T-cell (primary cell): ENCODE measurements at places on chromosomes 4 and X. TPM values are rescaled to one million over a fixed set of nuclear protein-coding genes. Genes with fewer than 3 reads are reported as not detected.

Gene ARHGEF6
- total RNA-seq: 79.6 TPM

- DNase-seq: no peak
Observed at GRCh38 chr4:105568584-105568983, 16.2 kb downstream of the ARHGEF38 start.

- DNase-seq: no peak
Observed at GRCh38 chrX:91434351-91435168, at the start of gene PABPC5. Gene PABPC5, plus strand, starts transcription at chrX:91434839. Its CDS starts 739 bp downstream, at chrX:91435578.

DNA sequence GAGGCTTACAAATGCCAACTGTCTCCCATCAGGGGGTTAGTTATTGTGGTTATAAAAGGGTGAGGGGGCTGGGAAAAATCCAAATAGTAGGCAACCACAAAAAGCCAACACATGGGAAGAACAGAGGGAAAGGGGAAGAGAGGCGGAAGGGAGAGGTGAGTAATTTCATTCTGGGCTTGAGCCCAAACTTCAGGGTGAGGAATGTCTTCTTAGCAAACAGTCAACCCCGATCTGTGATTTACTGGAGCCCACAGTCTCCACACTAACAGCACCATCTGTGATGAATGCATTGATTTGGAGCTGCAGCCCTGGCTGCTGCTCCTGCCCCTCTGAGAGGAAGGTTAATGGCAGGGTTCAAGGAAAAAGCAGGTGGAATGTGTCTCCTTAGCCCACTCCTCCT, 162.2 kb upstream of the GPR101 start:
- no peak for DNase-seq

Gene CXCL8
- total RNA-seq: 1.4 TPM

Gene ARSJ
- total RNA-seq: not detected
